SJSA1 (cell line): ENCODE measurements at places on chromosomes 4 and X. TPM values are rescaled to one million over a fixed set of nuclear protein-coding genes. Genes with fewer than 3 reads are reported as not detected.

GRCh38 chr4:81592701-81593100 is 121.0 kb upstream of the RASGEF1B start:
- no peak for DNase-seq

DNA sequence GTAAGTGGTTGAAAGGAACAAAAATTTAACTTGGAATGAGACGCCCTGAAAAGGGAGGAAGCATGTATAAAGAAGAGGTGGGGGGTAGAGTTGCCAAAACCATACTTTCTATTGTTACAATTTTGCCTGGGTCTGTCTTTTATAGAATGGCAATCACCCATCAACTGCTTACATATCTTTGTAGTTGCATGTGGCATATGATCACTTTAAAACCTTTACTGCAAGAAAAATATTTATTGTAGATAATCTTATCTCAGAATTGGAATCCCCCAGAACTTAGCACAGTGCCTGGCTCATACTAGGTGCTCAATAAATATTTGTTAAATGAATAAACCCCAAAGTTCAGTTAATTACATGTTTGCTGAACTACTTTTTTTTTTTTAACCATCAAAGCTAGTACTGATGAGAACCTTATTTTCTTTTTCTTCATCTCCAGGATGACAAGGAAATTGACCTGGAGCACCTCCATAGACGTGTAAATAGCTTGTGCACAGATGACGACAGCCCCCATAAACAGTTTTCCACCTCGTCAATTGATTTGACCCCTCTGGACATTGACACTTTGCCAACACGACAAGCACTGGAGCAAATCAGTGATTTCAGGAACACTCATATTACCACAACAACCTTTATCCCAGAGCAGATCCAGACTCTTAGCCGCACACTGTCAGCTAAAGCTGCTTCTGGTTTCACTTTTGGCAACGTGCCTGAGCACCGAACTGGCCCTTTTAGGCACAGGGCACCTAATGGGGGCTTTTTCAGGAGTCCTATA is 56.7 kb upstream of the ATOH1 start:
- no peak for DNase-seq

MAGEA9B gene
- total RNA-seq = not detected in 2 replicates

DNA sequence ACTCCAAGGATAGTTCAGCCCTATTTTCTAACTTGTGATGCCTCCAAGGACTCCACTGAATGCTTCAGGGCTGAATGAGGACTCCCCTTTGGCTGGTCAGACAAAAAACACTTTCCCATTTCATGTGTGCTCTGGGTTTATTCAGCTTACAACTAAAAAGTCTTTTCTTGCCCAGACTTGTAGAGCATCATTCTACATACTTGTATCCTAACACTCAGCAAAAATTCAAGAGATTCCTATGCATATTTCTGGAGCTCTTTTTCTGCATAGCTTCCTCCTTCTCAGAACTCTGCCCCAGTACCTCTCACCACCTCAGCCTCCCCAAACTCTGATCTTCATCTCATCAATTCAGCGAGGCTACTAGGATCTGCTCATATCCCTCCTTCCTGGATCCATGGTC is 22.2 kb upstream of the KLF3 start:
- no peak for DNase-seq

DNA sequence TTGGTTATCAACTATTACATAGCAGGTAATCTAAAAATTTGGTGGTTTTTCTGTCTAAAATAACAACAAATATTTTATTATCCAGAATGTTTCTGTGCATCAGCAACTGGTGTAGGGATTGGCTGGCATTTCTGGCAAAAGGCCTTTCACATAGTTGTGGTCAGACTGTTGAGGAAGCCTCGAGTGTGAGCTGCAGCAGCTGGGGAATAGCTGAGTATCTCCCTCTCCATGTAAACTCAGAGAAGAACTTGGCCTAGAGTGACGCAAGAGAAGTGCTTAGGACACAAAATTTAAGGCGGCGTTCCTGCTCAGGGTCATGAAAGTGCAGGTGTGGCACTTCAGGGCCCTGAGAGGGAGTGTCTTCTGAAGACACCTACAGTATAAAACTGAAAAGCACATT is 558.9 kb downstream of the SPOCK3 start:
- DNase-seq = no peak
